ENCODE measurements at places on chromosomes 7 and 10. TPM values are rescaled to one million over a fixed set of nuclear protein-coding genes. Genes with fewer than 3 reads are reported as not detected.

- H3K27ac ChIP-seq, result no peak overlapping the region
- H3K36me3 ChIP-seq, result no peaks in the 10 kb centered on the region
- H3K4me1 ChIP-seq, result peaks cover 11% of the 10 kb centered on the region
- peak overlapping the region; percentile 49 for H3K4me3 ChIP-seq
These were observed 12.3 kb downstream of the CAV2 start for GRCh38 chr7:116511552-116512519.

GRCh38 chr10:126704649-126705048 lies 34.2 kb upstream of the C10orf90 start:
- no peak overlapping the region for H3K4me3 ChIP-seq
- no peaks in the 10 kb centered on the region for H3K36me3 ChIP-seq
- no peaks in the 10 kb centered on the region for H3K4me1 ChIP-seq

DNA sequence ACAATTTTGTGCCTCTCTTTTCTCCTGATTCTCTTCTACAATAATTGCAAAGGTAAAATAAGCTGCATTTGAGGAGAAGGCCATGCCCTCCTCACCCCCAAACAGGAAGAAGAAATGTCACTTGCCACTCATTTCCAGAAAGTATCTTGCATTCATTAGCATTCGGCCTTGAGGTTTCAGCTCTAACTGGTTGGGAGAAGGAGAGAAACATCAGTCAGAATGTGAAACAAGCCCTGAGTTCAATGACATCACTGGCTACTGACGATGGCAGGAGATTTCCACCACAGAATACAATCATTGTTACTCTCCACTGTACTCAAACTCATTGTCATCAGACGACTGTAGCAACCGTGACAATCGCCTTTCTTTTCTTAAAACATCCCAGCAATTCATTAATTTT lies 72.8 kb downstream of the PRKCQ start:
- no peaks in the 10 kb centered on the region for H3K27me3 ChIP-seq
- H3K27ac ChIP-seq, result peak overlapping the region; percentile 84
- H3K4me1 ChIP-seq, result peaks cover 59% of the 10 kb centered on the region
- H3K36me3 ChIP-seq, result peaks cover 81% of the 10 kb centered on the region

DNA sequence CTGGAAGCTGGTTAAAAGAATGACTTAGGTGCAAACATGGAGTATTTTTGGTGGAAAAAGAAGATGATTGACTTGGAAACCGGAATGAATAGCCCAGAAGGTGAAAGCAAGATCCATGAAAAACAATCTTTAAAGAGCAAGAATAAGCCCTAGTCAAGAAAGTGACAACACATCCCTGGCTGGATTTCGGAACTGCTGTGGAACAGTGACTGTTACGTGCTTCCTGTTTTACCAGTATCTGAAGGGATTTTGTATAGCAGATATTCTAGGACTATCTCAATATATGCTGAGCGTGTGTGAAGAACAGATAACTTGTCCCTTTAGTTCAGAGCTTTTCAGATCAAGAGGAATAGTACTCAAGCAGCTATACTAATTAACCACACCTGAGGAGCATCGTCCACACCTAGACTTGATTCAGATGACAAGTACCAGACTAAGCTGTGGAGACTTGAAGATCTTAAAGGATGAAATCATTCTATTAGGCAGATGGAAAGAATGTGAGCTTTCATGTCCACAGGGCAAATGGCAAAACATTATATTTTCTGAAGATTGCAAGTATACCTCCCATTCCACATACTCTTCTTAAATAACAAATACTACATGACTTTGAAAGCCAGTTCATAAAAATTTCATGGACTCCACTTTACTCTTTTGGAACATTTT lies 11.5 kb upstream of the TES start:
- H3K4me1 ChIP-seq, result no peaks in the 10 kb centered on the region
- H3K27me3 ChIP-seq, result no peaks in the 10 kb centered on the region
- H3K27ac ChIP-seq, result no peak overlapping the region
- no peak overlapping the region for H3K4me3 ChIP-seq
- DNase-seq, result no peak

DNA sequence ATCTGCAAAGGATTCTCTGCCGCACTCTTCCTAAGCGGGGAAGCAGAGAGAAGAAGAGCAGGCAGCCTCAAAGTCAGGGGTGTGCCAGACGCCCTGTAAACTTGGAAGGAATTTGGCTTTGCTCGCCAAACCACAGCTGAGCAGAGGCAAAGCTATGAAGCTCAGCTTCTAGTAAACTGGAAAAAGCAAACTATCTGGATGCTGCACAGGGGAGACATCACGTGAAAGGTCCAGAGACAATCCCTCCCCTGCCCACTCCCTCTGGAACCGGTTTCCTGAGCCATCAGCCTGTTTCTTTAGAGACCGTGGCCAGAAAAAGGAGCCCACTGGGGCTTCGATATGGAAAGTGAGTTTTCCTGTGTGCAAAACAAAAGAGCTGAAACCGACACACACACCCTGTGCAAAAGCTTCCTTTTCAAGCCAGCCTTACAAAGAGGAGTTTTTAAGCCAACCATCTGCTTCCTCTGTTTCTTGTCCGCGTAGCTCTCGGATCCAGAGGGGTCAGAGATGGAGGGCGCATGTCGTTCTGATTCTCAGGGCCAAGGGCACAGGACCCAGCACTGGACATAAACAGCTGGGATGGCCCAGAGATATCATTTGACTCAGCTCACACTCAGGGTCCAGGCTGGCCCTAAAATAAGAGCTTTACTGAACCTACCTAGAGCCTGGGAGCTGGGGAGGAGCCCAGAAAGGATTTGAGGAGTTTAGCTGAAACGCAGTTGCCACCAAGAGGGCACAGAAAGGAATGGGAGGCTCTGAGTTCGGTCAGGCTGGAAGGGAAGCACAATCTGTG lies 58.2 kb upstream of the DNAAF5 start:
- DNase-seq, result no peak
- H3K36me3 ChIP-seq, result peaks cover 14% of the 10 kb centered on the region
- peak overlapping the region; percentile 51 for H3K27ac ChIP-seq
- H3K4me3 ChIP-seq, result no peak overlapping the region
- no peaks in the 10 kb centered on the region for H3K4me1 ChIP-seq

The UCN3 gene
- total RNA-seq, result not detected

GRCh38 chr7:27088002-27088922 lies 7.5 kb downstream of the HOXA1 start:
- peak overlapping the region; percentile 32 for H3K4me3 ChIP-seq
- H3K27ac ChIP-seq, result no peak overlapping the region
- H3K27me3 ChIP-seq, result peaks cover 75% of the 10 kb centered on the region
- H3K36me3 ChIP-seq, result no peaks in the 10 kb centered on the region
- no peak for DNase-seq

GRCh38 chr10:20004087-20004523 lies 187.9 kb downstream of the PLXDC2 start:
- no peaks in the 10 kb centered on the region for H3K36me3 ChIP-seq
- no peaks in the 10 kb centered on the region for H3K27me3 ChIP-seq
- no peak overlapping the region for H3K4me3 ChIP-seq
- DNase-seq, result no peak

DNA sequence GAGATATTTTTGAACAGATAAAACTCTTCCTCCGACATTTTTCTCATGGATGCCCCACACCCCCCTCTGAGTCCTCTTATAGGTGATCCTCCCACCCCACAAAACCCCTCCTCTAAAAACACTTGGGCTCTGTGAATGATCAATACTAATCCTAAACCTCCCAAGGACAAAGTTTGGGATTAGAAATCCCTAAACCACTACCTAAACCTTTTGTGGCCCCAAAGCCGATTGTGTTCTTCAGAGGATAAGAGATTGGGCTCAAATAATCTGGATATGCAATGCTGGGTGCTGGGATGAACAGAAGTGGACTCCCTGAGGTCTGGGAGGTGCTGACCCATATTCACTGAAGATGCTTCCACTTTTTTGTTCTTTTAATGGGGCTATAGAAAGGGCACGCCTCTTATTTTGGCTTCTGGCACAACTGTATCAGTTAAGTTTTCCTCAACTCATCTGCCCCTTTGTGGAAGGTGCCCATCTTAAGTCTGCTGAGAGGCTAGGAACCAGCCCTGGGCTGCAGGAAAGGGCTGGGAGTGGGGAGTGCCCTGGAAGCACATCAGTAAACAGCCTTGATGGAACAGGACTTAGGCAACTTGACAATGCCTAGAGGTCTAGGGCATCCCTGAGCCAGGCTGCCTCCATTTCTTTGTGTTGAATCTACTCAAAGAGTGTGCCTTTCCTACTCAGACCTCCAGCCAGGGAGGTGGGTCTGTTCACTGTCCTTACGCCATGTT lies at the start of gene OPN1SW:
Gene OPN1SW (minus strand): TSS at position 51 of the 731 bp plus-strand sequence. CDS start 13 bp downstream, at position 38.
- H3K4me1 ChIP-seq, result peaks cover 13% of the 10 kb centered on the region
- H3K4me3 ChIP-seq, result no peak within 1 kb of the TSS
- H3K27me3 ChIP-seq, result peaks cover 4% of the 10 kb centered on the region
- no peak within 1 kb of the TSS for H3K27ac ChIP-seq
- no peak for DNase-seq

DNA sequence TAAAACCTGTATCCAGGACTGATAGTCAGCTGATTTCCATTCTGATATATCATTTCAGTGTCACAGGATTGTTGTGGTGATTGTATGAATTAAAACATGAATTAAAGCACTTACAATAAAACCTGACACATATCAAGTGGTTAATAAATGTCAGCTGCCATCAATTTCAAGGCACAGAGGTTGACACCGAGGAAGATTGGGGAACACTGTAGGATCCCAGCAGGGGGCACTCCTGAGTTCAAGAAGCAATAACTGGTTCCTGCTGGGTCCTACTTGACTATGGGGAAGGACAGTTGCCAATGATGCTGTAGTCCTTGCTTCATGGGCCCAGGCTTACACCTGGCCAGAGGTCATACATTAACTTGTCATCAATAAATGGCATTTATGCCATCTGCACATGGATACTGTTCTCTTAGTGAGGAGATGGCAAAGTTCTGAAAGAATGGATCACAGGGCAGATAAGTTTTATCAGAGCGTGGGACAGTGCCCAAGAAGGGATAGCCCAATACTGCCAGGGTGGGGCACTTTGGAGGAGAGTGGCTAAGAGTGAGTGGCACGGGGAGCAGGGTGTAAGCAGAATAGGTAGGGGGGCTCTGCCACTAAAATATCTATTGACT lies 24.1 kb downstream of the FZD1 start:
- DNase-seq, result no peak
- no peak overlapping the region for H3K4me3 ChIP-seq
- H3K27me3 ChIP-seq, result peaks cover 7% of the 10 kb centered on the region

The LRRC4 gene
- not detected for total RNA-seq

- H3K4me3 ChIP-seq, result no peak overlapping the region
- no peaks in the 10 kb centered on the region for H3K36me3 ChIP-seq
- H3K4me1 ChIP-seq, result peaks cover 15% of the 10 kb centered on the region
- peaks cover 16% of the 10 kb centered on the region for H3K27me3 ChIP-seq
- no peak overlapping the region for H3K27ac ChIP-seq
- no peak for DNase-seq
These were observed 108.6 kb downstream of the ARHGAP22 start for GRCh38 chr10:48496105-48496830.

The MINDY4 gene
- total RNA-seq, result 1.6 TPM

DNA sequence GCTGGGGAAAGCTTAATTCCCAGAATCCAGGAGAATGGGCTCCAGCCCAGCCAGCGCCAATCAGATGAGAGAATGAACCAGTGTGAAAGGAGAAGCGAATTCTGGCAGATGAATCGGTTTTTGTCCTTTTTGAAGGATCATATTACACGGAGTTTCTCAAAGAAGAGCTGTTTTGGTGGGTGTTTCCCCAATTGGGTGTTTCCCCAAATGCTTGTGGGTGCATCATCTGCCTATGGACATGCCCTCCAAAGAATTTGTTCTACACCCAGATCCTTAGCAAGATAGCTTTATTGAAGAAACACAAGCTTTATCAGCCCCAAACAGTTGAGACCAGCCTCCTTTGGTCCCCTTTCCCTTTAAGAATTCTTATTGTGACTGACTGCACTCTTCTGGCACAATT lies 186.5 kb upstream of the GPR26 start:
- no peak overlapping the region for H3K4me3 ChIP-seq
- no peaks in the 10 kb centered on the region for H3K4me1 ChIP-seq
- DNase-seq, result no peak
- H3K27me3 ChIP-seq, result peaks cover 7% of the 10 kb centered on the region

The LLCFC1 gene
- total RNA-seq, result not detected

DNA sequence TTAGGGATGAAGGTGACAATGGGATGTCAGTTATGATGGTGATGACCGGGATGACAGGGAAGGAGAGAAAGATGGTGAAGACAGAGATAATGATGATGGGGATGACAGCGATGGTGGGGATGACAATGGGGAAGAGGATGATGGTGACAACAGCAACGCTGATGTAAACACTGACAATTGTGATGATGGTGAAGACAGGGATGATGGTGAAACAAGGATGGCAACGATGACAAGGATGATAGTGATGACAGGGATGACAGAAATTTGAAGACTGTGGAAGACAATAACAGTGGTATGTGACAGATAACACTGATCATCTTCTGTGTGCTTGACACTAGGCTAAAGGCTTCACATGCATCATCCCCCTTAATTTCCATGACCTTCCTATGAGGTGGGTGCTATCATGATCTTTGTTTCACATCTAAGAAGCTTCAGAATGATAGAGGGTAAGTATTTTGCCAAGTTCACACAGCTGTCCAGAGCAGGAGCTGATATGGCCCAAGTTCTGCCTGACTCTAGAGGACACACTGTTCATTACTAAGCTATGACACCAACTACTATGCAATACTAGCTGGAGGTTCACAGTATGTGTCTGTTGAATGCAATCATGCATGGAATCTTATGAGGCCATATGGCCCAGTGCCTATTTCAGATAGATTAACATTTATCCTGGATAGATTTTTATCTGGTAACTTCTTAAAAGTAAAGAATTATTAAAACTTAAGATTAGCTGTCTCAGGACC lies 105.6 kb downstream of the RNLS start:
- H3K27me3 ChIP-seq, result no peaks in the 10 kb centered on the region
- H3K4me1 ChIP-seq, result no peaks in the 10 kb centered on the region
- H3K4me3 ChIP-seq, result no peak overlapping the region
- no peak for DNase-seq
- H3K36me3 ChIP-seq, result peaks cover 2% of the 10 kb centered on the region

DNA sequence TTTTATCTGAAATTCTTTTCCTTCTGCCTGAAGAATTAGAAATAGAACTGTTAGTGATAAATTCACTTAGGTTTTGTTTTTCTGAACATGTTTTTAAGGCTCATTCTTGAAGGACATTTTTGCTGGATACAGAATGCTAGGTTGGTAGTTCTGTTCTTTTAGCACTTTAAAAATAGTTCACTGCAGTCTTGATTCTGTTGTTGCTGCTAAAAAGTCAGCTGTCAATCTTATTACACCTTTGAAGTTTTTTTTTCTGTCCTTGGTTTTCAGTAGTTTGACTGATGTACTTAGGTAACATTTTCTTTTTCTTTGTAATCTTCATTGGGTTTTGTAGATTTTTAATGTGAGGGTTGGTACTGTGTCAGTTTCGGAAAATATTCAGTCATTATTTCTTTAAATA lies 48.7 kb downstream of the C1GALT1 start:
- H3K27ac ChIP-seq, result no peak overlapping the region
- H3K27me3 ChIP-seq, result no peaks in the 10 kb centered on the region
- H3K36me3 ChIP-seq, result peaks cover 44% of the 10 kb centered on the region
- DNase-seq, result no peak
- no peak overlapping the region for H3K4me3 ChIP-seq

All from activated naive CD8-positive, alpha-beta T cell treated with anti-CD3 and anti-CD28 coated beads for 36 hours (primary cell).